ENCODE measurements at places on chromosomes 12 and 14.

DNA sequence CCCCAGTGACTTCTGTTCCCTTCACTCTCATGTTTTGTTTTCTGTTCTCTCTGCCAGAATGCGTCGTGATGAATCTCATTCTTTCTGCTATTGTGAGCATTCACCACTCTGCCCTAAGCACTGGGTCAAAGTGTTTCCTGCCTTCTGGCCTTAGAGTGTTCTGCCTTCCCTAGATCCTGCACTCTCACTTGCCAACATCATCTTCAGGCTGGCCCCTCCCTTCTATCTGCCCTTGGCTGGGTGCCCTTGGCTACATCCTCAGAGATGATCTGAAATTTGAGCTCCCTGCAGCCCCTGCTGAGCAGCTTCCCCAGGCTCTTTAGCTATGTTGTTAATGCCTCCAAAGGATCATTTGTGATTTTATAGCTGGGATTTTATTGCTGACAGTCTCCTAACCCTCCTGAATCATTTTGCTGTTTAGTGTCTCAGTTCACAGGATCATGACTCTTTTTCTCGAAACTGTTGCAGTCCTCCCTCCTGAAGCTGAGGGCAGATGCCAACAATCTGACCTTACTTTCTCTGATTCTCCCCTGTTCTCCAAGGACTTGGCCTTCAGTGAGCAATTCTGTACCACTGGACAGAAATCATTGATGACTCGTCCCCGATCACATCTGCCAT lies 4.5 kb downstream of the DHRS2 start:
- peak; percentile 89 for DNase-seq

- no peak for DNase-seq
These were observed 452.4 kb downstream of the KCNH5 start for GRCh38 chr14:62592877-62593276.

DNA sequence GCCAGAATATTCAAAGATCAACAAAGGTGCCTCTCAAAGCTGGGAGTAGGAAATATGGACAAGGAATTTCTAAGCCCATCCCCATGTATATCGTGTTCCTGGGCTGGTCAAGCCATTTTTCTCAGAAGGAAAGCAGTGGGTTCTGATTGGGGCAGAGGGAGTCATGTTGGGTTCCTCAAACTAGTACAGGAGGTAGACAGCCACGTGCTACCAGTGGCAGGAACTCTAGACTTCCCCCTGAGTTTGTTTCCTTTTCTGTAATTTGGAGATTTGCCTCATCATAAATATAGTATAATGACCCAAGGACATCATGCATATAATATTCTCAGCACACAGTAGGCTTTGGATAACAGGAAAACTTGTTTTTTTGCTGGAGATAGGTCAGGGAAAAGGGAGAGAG lies 16.4 kb upstream of the PLEKHH1 start:
- no peak for DNase-seq

DNA sequence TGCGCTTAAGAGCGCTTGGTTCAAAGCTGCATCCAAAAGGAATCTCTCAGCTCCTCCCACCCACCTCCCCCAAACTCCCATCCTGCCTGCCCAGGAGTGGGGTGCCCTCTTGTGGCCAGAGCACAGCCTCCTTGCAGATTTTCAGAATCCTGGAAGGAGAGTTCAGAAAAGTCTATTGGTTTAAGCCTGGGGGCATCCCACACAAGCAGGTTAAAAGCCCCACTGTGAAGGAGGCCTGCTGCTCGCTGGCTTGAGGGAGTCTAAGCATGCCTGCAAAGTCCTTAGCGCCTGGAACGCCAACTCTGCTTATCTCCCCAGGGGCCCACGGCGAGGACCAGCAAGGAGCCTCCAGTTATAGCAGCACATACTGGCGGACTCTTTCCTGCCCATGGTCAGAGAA lies 297.1 kb downstream of the KSR2 start:
- DNase-seq, result peak; percentile 59

DNA sequence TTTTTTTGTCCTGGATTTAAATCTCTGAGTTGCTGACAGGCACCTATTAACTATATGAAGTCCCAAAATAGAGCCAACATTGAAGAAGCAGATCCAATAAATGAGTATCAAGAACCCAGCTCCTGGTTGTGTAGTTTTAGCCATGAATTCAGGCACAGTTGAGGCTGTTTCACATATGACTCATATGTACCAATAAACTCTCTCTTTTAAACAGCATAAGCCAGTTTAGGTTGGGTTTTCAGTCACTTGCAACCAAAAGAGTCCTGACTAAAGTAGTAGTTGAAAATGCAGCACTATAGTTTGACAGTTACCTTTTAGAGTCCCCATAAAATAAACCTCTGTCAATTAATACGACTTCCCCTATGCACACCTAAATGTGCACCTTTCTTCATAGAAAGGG lies 389.9 kb downstream of the RPS29 start:
- DNase-seq, result no peak

GRCh38 chr14:103057028-103057371 lies 349 bp downstream of the CDC42BPB start:
- DNase-seq, result no peak

GRCh38 chr14:22556021-22556989 lies 32.7 kb downstream of the DAD1 start:
- DNase-seq, result no peak

DNA sequence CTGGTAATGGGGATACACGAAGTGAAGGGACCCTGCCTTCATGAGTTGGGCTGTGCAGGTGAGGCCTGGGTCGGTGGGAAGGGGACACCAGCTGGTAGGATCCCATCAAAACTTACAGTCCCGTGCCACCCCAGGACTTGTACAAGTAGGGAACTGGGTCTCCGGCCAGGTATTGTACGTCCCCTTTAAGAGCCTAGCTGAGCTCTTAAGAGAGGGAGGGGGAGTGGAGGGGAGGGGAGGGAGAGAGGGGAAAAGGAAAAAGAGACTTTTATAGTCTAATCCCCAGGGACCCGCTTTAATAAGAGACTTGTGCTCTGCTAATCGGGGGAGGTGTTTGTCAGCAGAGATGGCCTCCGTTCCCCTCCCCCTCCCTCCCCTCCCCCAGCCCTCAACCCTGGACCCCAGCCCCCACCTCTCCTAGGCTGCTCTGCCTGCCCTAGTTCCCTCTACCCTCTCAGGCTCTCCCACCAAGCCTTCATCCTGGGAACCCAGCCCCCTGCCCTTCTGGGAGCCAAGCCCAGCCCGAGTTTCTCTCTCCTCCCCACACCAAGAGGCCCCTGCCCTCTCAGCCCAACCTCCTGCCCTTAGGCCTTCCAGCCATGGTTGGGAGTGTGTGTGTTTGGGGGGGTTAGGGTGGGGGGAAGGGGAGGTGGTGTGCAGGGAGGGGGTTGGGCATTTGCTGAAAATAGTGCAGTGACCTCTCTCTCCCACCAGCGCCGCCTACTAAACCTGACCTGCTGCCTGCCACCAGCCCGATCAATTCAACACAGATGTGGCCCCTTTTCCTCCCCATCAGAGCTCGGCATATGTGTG lies 2.6 kb downstream of the GDF11 start:
- DNase-seq, result peak; percentile 80

- peak; percentile 44 for DNase-seq
These were observed 178.3 kb downstream of the PRKD1 start for GRCh38 chr14:29749327-29749726.

DNA sequence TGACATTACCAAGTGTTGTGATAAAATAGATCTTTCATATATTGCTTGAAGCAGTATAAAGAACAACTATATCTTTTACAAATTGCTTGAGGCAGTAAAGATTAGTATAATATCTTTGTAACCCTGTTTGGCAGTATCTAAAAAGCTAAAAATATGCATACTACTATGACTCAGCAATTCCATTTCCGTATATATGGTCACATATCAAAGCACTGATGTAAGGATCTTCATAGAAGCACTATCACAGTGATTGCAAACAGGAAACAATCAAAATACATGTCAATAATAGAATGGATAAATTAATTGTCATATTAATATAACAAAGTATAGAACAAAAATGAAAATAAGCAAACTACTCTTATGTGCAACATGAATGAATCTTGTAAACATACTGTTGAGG lies 158.4 kb upstream of the IGF1 start:
- DNase-seq, result peak; percentile 73

DNA sequence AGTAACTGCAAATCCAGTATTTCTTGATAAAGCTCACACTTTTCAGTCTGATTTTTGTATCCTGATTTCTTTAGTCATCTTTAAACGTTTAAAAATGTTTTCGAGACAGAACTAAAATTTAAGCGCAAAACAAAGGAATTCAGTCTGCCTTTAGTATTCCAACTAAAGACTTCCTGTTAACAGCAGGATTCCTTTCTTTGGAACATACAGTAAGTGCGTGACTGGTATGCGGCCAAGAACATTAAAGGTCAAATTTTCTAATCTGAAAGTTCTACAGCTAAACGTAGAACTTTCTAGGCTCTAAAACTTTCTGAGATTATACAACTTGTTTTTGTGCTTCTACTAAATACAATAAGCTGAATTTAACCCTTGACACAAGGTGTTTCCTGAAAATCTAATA lies 9.9 kb downstream of the SAV1 start:
- peak; percentile 71 for DNase-seq

DNA sequence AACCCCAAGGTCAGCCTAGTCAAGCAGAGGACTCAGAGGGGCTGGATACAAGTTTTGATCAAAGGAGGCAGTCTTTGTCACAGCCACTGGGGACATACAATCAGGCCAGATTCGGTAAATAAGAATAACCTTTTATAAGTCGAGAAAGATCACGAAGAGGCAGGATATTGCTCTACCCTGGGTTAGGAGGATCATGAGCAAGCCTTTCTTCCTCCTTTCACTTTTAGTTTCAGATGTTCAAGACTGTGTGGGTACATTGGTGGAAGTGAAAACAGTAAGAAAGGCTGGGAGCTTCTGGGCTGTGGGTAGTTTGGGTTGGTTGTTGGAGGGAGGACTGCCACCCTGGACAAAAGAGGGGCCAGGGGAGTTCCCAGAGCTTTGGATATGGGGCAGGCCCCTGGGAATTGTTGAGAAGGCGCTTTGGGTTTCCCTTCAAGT lies 127.7 kb downstream of the SNAPC1 start:
- no peak for DNase-seq

- DNase-seq, result no peak
These were observed 9.6 kb downstream of the KLC1 start for GRCh38 chr14:103638594-103638993.

- no peak for DNase-seq
These were observed 66.5 kb downstream of the SLC25A47 start for GRCh38 chr14:100389497-100390104.

DNA sequence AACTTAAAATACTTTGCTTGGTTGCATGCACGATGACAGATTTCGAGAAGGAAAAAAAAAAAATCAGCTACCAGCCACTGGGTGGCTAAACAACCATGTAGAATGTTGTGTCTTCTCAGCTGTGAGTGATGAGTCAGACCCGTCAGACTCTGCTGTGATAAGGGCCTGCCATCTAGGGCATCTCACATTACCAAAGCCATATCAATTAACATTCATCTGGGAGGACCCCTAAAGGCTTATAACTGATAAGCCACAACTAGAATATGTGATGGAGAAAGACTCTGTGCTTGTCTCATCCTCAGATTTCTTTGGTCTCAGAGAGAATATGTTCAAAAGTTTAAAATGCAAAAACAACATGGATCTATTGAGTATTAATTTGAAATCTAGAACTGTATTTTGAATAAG lies 111.5 kb downstream of the PAX9 start:
- no peak for DNase-seq

- DNase-seq, result no peak
These were observed 531.4 kb downstream of the FUT8 start for GRCh38 chr14:65943916-65944410.

GRCh38 chr12:99343960-99344359 lies 303.6 kb upstream of the GARIN6 start:
- DNase-seq, result no peak

GRCh38 chr12:92356425-92356824 lies 210.8 kb upstream of the BTG1 start:
- DNase-seq, result no peak

GRCh38 chr12:51009056-51009440 lies 17.1 kb downstream of the SLC11A2 start:
- no peak for DNase-seq

- DNase-seq, result no peak
These were observed 606 bp downstream of the CINP start for GRCh38 chr14:102362084-102362483.

DNA sequence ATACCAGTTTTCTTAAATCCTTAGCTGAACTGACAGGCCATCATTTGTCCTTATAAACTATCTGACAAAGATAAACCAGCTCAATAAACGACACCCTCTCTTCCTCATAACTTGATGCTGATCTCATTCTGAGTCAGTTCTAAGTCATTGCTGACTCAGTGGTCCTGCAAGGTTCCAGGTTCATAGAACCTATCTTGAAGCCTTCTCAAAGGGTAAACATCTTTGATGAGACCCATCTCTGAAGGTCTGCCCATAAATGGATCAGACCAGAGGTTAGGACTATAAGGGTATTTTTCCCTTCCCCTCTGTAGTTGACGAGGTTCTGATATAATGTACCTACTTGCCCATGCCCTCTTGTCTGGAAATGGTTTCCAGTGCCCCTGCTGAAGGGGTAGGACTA lies 11.9 kb downstream of the NAA25 start:
- peak; percentile 55 for DNase-seq

DNA sequence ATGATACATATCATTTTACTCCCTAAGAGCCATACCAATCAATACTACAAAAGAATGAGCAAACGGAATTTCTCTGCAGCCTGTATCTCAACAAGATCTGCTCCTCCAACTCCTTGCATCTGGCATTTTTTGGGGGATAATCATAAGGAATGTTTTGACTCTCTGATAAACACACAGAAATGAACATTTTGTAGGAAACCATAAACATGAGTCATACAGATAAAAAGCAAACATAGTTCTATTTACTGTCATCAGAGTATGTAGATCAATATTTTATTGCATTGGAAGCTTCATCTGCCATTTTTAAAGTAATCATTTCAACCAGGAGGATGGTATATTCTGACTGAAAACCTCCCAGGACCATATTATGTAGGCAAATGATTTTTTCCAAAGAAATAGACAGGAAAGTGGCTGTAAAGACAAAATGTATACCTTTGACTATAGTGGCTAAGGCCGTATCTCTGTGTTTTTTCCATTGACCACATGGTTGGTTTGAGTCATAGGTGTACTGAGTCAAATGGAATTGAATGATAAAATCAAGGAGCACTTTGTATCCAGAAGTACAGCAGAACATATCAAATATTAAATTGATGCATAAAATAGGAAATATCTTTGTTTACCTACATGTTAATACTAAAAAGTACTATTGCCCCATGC lies 32.4 kb upstream of the CD69 start:
- DNase-seq, result peak; percentile 33

GRCh38 chr14:49033131-49033530 lies 553.0 kb downstream of the RPS29 start:
- no peak for DNase-seq

GRCh38 chr14:70567791-70568190 lies 32.7 kb downstream of the MED6 start:
- no peak for DNase-seq

Data from fibroblast of skin of scalp (primary cell).